SW480 (cell line): ENCODE measurements at places on chromosomes 3 and 15.

- no peak for DNase-seq
Observed at GRCh38 chr3:38566215-38566528, 70.0 kb downstream of the EXOG start.

GRCh38 chr3:13898346-13898745 is 18.5 kb upstream of the WNT7A start:
- no peak for DNase-seq

DNA sequence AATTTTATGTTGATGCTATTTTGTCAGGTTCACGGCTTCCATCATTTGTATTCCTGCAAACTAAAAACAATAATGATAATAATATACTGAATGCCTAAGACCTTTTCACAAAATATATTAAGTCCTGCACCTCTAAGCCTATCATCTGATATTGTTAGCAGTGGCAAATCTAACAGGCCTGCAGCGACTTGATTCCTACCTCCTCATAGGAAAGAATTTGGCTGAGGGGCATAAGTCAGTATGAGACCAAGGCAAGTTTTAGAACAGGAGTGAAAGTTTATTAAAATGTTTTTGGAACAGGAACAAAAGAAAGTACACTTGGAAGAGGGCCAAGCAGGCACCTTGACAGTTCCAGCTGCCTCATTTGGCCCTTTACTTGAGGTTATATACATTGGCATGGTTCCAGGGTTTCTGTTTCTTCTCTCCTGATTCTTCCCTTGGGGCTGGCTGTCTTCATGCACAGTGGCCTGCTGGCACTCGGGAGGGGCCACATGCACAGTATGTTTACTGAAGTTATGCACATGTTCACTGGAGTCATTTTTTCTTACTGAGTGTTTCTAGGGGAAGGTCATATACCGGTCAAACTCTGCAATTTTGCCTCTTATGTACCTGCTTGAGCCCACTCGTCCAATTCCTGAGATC is 418.1 kb downstream of the EPHA6 start:
- DNase-seq, result no peak

- no peak for DNase-seq
Observed at GRCh38 chr15:59185725-59186124, 20.9 kb upstream of the LDHAL6B start.

DNA sequence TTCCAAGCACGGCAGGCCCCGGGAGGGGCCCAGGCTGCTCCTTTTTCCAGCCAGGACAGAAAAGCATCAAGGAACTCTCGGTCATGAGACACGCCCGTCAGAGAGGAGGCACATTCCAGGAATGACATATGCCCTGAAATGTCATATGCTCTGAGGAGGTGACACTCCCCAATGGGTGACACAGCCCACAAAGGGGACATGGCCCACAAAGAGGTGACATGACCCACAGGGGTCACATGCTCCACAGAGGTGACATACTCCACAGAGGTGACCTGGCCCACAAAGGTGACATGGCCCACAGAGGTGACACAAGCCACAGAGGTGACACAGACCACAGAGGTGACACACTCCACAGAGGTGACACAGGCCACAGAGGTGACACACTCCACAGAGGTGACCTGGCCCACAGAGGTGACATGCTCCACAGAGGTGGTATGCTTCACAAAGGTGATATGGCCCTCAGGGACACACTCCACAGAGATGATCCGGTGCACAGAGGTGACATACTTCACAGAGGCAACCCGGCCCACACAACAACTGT is 79.2 kb downstream of the ABHD5 start:
- no peak for DNase-seq

DNA sequence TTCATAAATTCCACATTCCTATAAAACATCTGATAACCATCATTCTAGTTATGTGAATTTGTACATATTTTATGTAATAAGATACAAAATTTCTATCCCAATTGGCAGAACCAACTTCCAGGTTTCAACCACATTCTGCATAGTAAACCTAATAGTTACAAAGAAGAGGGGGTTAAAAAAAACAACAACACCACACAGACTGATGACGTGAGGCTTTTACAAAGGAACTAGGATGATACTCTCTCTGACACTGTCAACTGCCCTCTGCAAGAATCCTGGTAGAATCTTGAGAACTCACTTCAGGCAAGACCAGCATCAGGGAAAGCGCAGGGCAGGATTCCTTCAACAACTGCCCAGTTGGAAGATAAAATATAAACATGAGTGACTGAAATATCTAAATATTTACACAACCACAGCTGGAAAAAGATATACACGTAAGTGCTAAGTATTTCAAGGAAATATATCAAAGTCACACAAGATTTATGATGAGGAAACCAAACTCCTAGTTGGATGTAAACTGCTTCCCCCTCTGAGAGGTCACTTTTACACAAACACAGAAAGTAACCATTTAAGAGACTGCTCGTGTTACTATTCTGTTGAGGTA is 816.4 kb downstream of the ROBO1 start:
- no peak for DNase-seq

- no peak for DNase-seq
Observed at GRCh38 chr3:189898559-189899153, 222.0 kb downstream of the P3H2 start.

DNA sequence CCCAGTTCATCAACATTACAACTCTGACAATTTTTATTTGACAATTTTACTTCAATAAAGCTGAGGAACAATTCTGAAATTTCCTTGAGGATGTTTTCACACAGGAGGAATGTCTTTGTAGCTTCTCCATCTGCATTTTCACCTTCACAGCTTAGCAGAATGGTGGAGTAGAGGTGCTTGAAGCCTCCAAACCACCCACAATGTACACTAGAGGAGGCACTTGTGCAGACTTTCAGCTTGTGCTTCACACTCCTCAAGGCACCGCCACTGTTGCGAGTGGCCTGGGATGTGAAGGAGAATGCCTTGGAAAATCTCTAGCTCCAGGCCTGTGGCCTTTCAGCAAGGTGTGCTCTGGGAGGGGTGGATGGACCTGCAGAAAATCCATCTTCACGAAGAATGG is 181.9 kb downstream of the EPHB1 start:
- no peak for DNase-seq

DNA sequence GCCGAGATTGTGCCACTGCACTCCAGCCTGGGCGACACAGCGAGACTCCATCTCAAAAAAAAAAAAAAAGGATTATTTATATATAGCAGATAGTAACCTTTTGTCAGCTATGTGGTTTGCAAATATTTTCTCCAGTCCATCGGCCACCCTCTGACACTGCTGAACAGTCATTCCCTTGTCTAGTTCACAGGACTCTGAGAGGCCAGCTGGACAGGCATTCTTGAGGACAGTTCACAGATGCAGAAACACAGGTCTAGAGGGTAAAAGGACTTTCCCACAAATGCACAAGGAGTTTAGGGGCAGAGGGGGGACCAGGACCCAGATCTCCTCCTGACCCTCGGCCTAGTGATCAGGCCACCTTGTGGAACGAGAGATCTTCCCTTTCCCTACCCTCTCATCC is 7.5 kb upstream of the TMEM40 start:
- no peak for DNase-seq

DNA sequence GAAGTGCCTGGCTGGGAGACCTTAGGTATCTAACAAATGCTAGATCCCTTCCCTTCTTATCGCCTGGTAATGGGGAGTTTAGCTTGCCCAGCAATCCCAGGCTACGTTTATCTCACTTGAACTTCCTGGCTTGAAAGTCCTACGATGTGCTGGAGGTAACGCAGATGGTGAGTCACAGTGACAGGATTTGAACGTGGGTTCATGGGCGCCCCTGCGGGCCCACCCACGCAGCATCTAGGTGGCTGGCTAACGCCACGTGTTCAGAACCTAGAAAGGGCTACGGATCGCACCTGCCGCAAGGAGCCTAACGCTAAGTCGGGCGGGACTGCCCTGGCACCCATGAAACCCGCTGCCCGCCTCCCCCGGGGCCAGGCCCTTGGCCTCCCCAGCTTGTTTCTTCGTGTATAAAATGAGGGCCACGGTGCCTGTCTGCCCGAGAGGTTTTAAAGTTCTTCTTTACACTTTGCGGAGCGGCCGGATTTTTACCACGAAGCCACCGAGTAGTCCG is 600 bp upstream of the USP3 start:
- peak; percentile 90 for DNase-seq
